Naive thymus-derived CD4-positive, alpha-beta T cell (primary cell): ENCODE measurements at places on chromosomes 3 and 15.

DNA sequence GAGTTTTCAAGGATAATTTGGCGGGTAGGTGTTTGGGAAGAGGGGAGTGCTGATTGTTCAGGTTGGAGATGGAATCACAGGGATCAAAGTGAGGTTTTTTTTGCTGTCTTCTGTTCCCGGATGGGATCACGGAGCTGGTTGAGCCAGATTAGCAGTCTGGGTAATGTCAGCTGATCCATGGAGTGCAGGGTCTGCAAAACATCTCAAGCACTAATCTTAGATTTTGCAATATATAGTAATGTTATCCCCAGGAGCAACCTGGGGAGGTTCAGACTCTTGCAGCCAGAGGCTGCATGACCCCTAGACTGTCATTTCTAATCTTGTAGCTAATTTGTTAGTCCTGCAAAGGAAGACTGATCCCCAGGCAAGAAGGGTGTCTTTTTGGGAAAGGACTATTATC lies 354.1 kb upstream of the SGO1 start:
- DNase-seq: no peak

DNA sequence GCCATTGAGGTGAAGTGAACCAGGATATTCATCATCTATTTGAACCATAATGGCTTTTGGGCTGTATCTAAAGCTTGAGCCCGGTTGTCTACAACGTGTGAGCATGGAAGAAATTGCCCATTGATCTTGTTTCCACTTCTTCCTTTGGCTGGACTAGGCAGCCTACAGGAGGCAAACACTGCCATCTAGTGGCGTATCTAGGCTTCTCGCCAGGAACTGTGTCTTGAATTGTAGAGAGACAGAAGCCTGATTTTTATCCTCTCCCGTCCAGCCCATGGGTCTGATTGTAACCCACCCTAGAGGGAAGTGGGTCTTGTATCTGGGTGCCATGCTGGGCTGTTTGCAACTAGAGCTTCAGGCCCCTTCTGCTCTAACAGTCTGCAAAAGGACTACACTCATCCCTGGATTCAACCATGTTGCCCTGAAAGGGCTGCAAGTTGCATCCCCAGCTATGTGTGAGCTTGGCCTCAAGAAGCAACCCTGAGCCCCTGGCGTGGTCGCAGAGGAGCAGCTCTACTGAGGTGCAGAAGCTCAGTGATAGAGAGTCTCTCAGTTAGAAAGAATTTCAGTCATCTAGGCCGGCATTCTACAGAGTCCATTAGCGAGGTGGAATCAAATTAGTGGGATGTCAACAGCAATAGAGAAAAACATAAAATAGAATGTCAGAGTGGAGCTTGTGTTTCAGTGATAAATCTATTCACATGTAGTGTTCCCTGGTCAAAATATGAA lies 170.2 kb upstream of the UMPS start:
- DNase-seq: peak; percentile 32

DNA sequence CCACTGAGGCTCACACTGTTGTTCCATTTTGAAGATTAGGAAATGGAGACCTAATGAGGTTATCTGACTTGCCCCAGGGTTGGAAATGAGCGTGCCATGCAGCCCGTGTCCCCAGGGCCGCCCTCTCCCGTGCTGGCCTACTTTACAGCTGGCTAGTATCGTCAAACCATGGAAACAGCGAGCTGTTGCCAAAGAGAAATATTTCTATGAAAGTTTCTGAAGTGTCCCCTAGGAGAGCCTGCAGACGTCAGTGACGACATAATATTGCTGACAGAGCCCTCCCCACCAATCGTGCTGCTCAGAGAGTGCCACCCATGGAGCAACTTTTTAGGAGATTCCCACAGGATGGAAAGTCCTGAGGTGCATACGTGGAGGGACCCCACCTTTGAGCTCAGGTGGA lies 11.2 kb upstream of the FAM174B start:
- no peak for DNase-seq

GRCh38 chr3:195701042-195701915 lies 19.5 kb upstream of the MUC20 start:
- DNase-seq: no peak

DNA sequence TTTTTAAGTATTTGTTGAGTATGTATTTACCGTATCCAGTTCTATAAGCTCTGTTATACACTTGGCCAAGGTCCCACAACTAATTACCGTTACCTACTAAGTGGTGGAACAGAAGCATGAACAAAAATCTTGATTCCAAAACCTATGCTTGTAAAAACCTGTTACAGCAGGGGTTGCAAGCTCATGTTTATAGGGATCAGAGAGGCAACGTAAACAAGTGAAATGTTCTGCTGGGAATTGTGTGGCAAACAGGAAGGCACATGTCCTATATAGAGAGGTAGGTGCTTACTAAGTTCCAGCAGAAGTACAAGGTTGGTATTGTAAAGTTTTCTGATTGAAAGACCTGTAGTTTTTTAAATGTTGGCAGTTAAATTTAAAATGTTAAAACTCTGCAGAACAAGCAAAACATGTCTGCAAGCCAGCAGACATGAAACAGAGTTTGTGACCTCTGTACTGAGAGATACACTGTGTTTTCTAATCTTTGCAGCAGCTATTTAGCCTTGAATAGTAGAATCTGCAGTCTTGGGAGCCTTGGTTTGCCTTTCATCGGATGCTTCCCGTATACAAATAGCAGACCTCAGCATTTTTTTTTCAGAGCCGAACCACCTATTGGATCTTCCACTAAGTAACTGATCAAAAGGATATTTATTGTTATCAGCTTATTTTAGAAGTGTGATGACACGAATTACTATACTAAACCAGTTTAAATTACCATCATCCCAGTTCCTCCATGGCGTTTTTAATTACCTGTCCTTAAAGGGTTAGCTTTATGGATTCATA lies 11.4 kb downstream of the IREB2 start:
- no peak for DNase-seq

- DNase-seq: no peak
Observed at GRCh38 chr3:197775317-197775716, 15.7 kb upstream of the LRCH3 start.

GRCh38 chr3:124463234-124463633 lies 267.0 kb upstream of the UMPS start:
- no peak for DNase-seq

DNA sequence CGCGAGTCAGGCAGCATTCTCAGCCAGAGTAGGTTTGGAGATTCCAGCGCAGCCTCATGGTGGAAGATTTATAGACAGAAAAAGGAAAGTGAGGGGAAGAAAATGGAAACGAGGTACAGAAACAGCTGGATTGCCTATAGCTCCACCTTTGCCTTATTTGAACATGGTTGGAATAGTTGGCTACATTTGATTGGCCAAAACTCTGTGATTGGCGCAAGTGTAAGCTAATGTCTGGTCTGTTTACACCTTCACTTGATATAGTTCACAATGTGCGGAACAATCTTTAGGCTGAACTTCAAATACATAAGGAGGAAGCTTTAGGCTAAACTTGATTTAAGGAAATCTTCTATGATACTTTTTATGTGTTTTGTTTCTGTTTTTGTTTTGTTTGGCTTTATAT lies 1191.9 kb downstream of the NSUN3 start:
- no peak for DNase-seq

DNA sequence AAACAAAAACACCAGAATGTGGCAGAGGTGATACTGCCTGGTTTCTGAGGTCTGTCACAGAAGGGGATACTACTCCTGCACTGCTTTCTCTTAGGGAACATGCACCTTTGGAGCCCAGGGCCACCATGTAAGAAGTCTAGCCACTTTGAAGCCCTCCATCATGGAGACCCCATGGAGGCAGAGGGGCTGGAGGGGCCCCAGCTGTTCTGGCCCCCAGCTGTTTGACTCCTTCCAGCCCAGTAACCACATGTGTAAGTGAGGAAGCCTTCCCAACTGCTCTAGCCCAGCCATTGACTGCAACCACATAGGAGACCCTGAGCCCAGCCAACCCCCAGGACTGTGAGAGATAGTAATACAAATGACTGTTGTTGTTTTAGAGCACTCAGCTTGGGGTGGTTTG lies 9.0 kb upstream of the IGDCC4 start:
- no peak for DNase-seq

- DNase-seq: peak; percentile 37
Observed at GRCh38 chr15:90414408-90415028, 26.5 kb downstream of the IQGAP1 start.

DNA sequence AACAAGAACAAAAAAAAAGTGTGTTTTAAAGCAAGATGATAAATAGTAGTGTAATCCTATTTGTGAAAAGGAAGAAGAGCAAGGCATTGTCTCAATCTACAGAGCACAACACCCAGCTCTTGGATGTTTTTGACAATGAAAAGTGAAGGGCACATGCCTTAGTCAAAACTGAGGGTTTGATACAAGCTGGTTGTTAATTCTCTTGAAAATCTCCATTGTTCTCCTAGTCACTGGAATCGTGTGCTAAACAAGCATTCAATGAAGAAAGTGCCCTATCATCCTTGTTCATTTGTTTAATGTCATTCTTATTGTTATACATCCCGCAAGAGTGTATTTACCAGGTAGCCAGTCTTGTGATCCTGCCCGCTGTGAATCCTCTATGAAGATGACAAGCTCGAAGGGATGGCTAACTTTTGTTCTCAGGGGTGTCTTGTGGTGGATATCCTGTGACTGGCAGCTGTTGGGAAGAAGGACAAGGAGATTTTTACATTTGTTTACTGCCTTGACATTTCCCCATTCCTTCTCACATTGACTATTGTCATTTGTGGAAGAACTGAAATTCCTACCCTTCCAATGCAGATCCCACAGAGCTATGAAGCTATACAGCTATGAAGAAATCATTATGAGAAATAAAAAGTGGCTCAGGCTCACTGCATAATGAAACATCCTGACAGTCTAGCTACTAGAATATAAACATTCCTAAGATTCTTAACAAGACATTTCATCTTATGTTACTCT lies 175.9 kb downstream of the VGLL3 start:
- no peak for DNase-seq

DNA sequence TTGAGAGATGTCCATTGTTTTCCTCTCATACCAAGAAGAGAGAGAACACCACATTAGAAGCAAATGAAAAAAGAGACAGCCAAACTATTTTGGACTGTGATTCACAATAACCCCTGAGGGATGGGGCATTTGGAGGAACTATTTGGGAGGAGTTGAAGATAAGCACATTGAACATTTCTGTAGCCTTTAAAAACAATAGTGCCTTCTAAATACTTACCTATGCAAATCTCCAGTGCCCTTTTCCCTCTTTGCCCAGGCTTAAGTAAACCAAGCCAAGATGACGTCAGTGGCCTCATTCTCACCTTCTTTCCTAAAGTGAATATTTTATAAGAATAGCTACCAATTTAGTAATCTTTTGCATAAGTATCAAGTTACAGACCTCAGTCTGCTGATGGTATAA lies 89.7 kb upstream of the COL8A1 start:
- DNase-seq: no peak

- no peak for DNase-seq
Observed at GRCh38 chr15:38059665-38060064, 125.2 kb downstream of the TMCO5A start.

GRCh38 chr3:67535006-67535405 lies 119.4 kb downstream of the SUCLG2 start:
- DNase-seq: no peak

DNA sequence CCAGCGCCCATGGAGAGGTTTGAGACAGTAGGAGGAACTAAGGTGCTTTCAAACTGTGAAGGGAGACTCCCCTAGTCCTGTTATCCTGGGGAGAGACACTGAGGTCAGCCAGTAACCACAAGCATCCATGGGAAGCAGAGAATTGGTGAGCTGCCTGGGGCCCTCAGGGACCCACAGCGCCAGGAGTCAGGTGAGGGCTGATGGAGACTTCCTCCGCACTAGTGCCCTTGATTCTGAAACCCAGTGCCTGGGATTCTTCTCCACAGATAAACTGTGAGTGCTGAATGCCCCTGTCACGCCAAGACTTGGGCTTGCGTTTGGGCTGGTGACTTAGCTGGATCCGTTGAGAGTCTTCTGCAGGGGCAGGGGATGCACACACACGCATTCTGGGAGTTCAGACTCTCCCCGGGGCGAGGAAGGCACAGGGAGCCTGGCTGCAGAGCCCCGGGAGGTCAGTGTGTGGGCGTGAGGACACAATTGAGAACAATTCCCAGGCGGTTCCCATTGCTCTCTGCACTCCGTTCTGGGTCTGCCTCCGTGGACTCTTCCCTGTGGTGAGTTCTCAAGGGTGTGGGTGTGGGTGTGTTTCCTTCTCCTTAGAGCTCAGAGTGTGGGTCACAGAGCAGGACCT lies 37.9 kb upstream of the SLCO2A1 start:
- no peak for DNase-seq

DNA sequence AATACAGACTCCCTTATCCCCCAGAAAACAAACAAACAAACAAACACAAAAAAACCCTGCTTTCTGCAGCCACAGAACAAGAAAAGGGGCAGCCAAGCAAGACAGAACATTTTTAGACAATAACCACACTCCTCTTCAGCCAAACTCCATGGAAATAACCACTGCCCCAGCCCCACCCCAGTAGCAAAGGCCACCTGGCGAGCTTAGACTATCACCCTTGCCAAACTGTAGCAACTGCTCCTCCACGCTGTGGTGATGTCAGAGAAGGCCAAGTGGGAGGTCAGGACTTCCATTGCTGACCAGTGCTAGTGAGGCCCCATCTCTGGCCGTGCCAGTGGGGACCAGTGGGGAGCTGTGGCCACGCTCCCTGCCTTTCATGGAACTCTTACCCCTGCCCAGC lies 60.3 kb upstream of the CHRNA7 start:
- DNase-seq: no peak

- DNase-seq: no peak
Observed at GRCh38 chr3:154148541-154148940, 27.4 kb downstream of the ARHGEF26 start.

DNA sequence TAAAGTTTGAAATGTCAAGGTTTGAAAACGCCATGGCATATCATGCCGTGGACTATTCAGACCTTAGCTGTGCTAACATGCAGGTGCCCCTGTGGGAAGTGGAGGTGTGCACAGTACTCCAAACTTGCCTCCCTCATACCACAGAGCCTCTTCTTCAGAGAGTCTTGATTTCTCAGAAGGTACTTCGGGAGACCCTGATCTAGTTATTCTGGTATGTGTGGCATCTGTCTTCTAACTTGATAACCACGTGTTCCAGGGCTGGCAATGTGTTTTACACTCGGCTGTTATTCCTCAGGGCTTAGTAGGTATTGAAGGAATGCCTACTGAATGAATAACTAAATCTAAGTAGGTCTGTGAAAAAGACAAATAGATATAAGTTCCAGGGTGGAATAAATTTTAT lies 309.9 kb downstream of the CLSTN2 start:
- DNase-seq: no peak

DNA sequence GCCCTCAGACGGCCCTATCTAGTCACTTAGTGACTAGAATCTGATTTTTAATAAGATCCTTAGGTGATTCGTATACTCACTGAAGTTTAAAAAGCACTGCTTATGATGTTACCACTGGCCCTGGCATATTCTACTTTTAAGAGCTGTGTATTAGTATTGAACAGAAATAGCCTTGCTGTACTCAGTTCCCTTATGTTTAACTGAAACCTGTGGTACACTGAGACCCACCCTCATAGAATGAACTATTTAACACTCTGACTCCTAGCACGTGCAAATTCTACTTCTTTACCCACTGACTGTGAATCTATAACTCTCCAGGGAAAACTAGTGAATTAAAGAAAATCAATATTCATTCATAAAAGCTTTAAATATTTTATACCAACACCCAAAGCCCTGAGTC lies 108.9 kb downstream of the CCNL1 start:
- DNase-seq: no peak

- DNase-seq: no peak
Observed at GRCh38 chr3:141241616-141242376, 10.2 kb downstream of the PXYLP1 start.
